ENCODE measurements at places on chromosomes 6 and 20.

- peaks cover 3% of the 10 kb centered on the region for H3K36me3 ChIP-seq
- no peak overlapping the region for H3K27ac ChIP-seq
- no peak for DNase-seq
- no peaks in the 10 kb centered on the region for H3K27me3 ChIP-seq
- H3K4me1 ChIP-seq = peaks cover 32% of the 10 kb centered on the region
Observed at GRCh38 chr6:137099689-137100403, 55.1 kb upstream of the IL20RA start.

DNA sequence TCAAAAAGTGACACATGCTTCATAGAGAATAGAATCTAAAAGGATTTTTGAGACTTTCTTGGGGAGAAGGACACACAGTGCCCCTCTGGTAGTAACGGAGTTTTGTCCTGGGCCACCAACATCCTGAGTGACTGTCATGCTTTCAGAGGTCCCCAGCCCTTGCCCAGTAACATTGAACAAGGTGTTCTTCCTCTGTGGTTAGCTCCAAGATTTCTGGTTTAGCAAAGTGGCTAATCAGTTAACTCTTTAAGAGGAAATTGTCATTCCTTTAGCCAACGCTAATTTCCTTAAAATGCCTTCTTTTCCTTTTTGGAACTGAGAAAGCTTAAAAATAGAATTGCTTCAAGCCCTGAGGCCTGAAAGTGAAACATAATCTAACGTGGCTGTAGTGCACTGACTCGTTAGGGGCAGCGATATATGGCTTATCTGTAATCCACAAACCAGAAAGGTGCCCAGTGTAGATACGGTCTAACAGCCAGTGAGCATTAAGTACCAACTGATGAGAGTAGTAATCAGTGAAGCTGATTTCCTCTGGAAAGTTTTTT, 7.8 kb downstream of the E2F3 start:
- peaks cover 49% of the 10 kb centered on the region for H3K36me3 ChIP-seq
- peak overlapping the region; percentile 79 for H3K4me3 ChIP-seq
- DNase-seq = peak; percentile 11
- H3K27me3 ChIP-seq = no peaks in the 10 kb centered on the region

DNA sequence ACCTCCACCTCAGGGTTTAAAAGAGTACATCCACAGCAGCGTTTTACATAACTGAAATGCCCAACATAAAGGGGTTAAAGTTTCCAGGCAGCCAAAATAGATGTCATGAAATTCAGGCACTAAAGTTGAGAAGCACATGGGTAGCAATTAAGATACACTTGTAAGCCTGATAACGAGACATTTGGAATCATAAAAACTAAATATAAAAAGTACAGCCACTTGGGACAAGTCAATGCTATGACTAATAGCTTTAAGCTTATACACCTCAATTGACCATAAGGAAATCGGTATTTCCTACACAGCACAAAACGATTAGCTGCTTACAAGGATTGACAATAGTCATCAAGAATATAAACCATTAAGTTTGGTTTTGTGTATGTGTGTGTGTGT, 11.8 kb downstream of the LOC128125822 start:
- H3K4me3 ChIP-seq = no peak overlapping the region
- no peaks in the 10 kb centered on the region for H3K27me3 ChIP-seq
- H3K27ac ChIP-seq = no peak overlapping the region
- peaks cover 15% of the 10 kb centered on the region for H3K4me1 ChIP-seq

DNA sequence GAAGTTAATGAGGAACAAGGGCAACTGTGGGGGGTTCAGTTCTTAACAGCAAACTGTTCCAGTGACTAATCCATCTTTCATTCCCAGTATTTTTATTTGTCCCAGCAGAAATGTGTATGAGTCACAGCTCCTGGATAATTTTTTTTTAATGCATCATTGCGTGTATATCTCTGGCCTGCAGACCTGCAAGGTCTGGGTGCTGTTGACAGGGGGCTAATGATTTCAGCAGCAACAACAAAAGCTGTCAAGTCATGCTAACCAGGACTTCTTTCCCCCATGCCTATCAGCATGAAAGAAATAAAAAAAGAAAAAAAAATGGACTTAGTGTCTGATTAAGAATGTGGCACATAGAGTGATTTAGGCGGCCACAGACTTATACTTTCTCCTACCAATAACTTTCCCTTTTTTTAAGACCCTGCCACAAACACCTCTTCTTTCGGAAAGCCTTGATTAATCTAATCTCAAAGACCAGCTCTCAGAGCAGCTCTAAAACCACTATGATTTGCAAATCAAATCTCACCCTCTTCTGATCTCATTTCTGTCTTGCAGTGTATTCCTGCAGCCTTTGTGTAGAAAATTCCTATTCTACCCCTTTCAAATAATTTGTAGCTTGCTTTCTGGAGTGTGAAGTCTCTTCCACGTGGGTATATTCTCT, 14.2 kb upstream of the PREX1 start:
- H3K27me3 ChIP-seq = peaks cover 23% of the 10 kb centered on the region
- no peak overlapping the region for H3K27ac ChIP-seq
- no peaks in the 10 kb centered on the region for H3K36me3 ChIP-seq
- no peak for DNase-seq
- H3K4me3 ChIP-seq = no peak overlapping the region
- peaks cover 5% of the 10 kb centered on the region for H3K4me1 ChIP-seq

- DNase-seq = no peak
- no peaks in the 10 kb centered on the region for H3K36me3 ChIP-seq
- H3K27ac ChIP-seq = no peak overlapping the region
- H3K4me1 ChIP-seq = no peaks in the 10 kb centered on the region
- H3K4me3 ChIP-seq = no peak overlapping the region
Observed at GRCh38 chr20:24776755-24777271, 172.3 kb upstream of the CST7 start.

DNA sequence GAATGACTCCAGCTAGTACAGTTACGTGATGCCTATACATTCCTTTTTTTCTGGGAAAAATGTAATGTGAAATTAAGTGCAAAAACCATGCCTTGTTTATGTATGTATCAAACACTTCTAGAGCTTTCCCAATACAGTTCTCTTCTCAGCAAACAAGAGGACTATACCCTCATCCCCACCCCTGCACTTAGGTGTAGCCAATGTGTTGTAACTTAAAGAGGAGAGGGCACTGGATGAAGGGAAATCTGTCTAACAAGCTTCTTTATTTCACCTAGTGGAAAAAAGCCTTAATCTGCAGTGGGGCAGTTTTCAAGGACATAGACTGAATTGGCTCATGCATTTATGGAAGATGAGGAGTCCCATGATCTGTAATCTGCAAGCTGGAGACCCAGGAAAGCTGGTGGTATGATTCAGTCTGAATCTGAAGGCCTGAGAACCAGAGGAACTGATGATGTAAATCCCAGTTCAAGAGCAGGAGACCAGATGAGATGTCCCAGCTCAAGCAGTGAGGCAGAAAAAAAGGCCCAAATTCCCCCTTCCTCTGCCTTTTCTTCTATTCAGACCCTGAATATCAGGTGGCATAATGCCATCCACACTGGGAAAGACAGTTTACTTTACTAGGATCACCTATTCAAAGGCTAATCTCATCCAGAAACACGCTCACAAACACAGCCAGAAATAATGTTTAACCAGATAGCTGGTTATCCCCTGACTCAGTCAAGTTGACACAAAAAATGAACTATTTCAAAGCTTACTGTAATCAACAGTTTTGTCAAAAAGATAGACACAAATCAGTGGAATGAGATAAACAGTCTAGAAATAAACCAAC, 25.8 kb upstream of the SLC17A3 start:
- no peak overlapping the region for H3K4me3 ChIP-seq
- H3K36me3 ChIP-seq = peaks cover 3% of the 10 kb centered on the region
- H3K27ac ChIP-seq = no peak overlapping the region

- H3K4me1 ChIP-seq = no peaks in the 10 kb centered on the region
- no peak overlapping the region for H3K27ac ChIP-seq
- H3K4me3 ChIP-seq = no peak overlapping the region
- DNase-seq = no peak
- H3K27me3 ChIP-seq = peaks cover 5% of the 10 kb centered on the region
Observed at GRCh38 chr6:150466196-150466595, 97.4 kb downstream of the IYD start.

DNA sequence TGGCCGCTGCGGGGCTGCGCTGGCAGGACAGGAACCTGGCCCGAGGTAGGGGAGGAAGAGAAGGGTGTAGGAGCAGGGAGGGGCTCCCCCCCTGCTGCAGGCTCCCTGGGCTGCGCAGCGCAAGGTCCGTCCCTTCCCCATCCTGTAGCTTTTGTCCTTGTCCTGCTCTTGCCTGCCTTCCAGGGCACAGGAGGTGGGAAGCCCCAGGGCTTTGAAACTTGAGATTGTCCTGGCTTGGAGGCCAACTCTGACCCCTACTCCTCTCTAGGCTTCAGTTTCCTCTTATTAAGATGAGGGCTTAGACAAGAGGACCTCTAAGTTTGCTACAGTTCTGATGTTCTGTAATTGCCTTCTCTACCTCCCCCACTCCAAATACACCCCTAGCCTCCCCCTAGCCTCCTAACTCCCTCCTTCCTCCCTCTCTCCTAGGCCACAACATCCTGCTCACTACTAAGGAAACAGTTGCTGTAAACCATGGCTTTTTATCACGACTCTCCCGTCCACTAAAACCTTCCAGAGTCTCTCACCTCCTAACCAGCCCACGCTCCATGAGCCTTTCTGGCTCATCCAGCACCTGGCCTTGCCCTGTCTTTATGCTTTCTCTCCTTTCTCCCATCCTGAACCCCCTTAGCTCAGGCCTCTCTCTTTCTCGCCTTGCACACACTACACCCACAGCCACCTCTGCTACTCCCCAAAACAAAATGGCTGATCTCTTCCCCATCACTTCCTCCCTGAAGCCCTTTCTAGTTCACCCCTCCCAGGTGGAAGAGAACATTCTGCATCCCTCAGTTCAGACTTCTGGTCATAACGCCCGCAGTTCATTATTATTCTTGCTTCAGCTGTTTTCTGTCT, 10.2 kb downstream of the UNC5CL start:
- peak overlapping the region; percentile 93 for H3K4me3 ChIP-seq
- no peaks in the 10 kb centered on the region for H3K27me3 ChIP-seq
- DNase-seq = no peak
- peaks cover 25% of the 10 kb centered on the region for H3K4me1 ChIP-seq
- peak overlapping the region; percentile 95 for H3K27ac ChIP-seq

- peaks cover 7% of the 10 kb centered on the region for H3K27me3 ChIP-seq
- no peaks in the 10 kb centered on the region for H3K4me1 ChIP-seq
- H3K36me3 ChIP-seq = no peaks in the 10 kb centered on the region
- no peak overlapping the region for H3K27ac ChIP-seq
- H3K4me3 ChIP-seq = no peak overlapping the region
- DNase-seq = no peak
Observed at GRCh38 chr6:3540253-3540820, 83.5 kb upstream of the SLC22A23 start.

DNA sequence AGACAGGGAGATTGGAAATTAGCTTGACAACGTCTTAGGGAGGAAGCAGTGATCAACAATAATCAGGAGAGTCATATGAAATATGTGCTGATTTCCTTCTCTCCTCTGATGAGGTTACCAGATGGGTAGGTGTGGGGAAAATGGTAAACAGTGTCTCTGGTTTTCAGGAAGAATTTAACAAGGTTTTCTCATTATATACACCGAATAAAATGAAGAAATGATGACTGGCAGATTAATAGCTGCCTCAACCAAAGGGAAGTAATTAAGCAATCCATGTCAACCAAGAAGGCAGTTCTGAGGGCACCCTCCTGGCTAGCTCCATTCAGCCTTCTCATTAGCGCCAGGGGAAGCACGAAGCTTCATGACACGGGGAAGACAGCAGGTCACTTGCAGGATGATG, 12.7 kb upstream of the RAMACL start:
- no peak for DNase-seq
- H3K27me3 ChIP-seq = no peaks in the 10 kb centered on the region
- H3K36me3 ChIP-seq = no peaks in the 10 kb centered on the region

GRCh38 chr6:78854546-78854945, 12.8 kb upstream of the IRAK1BP1 start:
- H3K36me3 ChIP-seq = no peaks in the 10 kb centered on the region
- no peak overlapping the region for H3K4me3 ChIP-seq
- H3K27ac ChIP-seq = no peak overlapping the region
- no peaks in the 10 kb centered on the region for H3K4me1 ChIP-seq
- no peak for DNase-seq

DNA sequence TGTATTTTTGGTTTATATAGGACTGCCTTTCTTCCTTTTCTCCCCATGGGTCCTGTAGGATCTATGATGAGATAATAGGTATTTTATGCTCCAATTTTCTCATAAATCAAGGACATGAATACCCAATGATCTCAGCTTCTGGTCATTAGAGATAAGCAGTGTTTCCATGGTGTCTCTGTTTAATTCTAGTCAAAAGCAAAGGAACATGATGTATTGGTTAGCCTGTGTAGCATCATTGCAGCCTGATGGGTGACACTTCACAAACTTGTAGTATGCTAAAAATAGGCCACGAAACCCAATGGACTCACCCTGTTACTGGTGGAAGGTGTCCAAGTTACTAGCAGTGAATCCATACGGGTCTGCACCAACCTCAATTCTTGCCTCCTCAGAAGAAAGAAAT, 116.2 kb upstream of the SNX9 start:
- H3K36me3 ChIP-seq = no peaks in the 10 kb centered on the region
- no peaks in the 10 kb centered on the region for H3K4me1 ChIP-seq
- peaks cover 14% of the 10 kb centered on the region for H3K27me3 ChIP-seq
- no peak for DNase-seq

- H3K4me1 ChIP-seq = peaks cover 6% of the 10 kb centered on the region
- no peaks in the 10 kb centered on the region for H3K27me3 ChIP-seq
- H3K36me3 ChIP-seq = no peaks in the 10 kb centered on the region
- no peak overlapping the region for H3K27ac ChIP-seq
Observed at GRCh38 chr6:44696686-44697085, 309.2 kb downstream of the CDC5L start.

DNA sequence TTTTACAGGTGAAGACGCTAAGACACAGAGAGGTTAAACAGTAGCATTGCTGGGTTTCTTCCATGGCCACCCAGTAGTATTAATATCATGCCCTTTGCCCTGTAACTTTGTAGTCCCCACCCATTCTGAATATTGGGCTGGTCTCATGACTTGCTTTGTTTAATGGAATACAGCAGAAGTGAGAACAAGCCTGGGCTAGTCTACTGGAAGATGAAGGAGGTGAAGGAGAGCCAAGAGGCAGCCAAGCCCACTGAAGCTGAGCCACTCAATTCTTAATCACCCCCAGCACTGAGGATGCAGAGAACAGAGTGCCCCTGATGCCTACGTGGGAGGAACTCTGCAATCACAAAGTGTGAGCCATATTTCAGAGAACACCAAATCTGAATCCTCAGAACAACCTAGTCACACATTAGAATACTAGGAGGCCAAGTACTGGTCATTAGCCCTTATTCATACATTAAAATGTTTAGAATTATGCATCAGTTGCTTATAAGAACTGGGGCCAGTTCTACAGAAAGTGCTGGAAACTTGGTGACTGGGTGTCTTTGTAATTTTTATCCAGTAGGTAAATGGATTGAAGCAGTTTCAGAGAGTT, 270.1 kb upstream of the PRND start:
- H3K27me3 ChIP-seq = peaks cover 13% of the 10 kb centered on the region
- no peaks in the 10 kb centered on the region for H3K36me3 ChIP-seq
- no peak for DNase-seq
- no peaks in the 10 kb centered on the region for H3K4me1 ChIP-seq

Data from T-helper 2 cell treated with Interferon-gamma antibody and Interleukin-4, amounts not matched to agents 5 μg/mL and 100 μg/mL, for 36 hours (primary cell).